ENCODE measurements at places on chromosomes 7 and 10.

GRCh38 chr7:96120445-96121225 is 201.3 kb downstream of the SLC25A13 start:
- no peak for DNase-seq

DNA sequence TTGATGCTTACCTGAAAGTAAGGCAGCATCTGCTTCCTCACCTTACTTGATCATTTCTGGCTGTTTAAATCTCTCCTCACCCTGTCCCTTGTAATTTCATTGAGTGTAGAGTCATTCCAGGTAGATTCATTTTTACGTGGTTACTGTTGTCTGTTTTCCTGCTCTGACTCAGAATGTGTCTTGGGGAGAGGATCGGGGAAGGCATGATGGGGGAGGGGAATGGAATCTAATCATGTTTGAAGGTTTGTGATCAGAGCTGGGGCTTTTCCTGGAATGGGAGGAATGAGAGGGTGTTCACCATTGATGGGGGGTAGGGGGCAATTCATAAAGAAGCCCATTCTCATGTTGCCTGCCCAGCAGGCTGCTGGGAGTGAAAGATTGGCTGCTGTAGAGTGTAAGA is 18.7 kb downstream of the SEC24C start:
- DNase-seq = no peak

DNA sequence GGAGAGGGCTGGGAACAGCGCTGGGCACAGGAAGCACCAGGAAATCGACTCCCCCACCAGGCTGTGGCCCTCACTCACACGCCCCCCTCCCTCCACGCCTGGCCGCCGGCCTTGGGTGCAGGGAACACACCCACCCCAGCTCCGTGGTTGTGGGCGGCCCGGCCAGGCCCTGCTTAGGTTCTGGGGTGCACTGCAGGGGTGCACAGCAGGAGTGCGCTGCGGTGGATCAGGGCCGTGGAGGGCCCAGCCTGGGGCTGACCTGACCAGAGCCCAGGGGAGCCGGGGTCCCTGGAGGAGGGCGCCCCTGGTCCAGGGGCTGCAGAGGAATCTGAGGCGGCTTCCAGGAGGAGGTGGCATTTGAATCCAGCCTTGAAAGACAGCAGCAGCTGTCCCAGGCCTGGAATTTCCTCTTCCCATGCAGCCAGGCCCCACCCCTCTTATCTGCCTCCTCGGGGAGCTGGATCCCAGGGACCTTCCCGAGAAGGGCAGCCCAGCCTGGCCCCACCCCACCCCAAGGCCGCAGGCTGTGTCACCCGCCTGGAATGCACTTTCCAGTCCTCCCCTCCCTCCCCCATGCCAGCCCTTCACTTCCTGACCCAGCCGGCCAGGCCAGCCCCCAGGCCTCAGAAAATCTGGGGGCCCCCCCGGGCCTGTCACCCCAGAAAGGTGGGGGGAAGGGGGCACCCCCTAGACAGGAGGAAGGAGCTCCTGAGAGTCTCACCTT is 18.4 kb upstream of the PDGFA start:
- peak; percentile 99 for DNase-seq

DNA sequence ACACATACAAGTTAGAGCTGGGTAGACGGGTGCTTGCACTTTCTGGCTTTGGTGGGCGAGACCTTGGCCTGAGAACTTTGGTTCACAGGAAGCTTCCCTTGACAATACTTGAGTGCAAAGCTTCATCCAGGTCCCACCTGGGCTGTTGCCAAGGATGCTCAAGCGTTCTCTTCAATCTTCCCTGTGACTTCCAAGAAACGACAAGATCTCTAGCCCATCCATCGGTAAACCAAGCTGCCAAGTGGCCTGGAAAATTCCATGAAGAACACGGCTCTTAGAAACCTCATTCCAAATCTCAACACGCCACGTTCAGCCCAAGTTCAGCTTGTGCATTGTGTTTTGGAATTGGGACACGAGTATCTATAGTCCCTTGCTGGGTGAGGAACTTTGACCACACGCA is 84.7 kb downstream of the CHST15 start:
- DNase-seq = no peak

- no peak for DNase-seq
Observed at GRCh38 chr10:80660736-80661135, 123.0 kb downstream of the SH2D4B start.

DNA sequence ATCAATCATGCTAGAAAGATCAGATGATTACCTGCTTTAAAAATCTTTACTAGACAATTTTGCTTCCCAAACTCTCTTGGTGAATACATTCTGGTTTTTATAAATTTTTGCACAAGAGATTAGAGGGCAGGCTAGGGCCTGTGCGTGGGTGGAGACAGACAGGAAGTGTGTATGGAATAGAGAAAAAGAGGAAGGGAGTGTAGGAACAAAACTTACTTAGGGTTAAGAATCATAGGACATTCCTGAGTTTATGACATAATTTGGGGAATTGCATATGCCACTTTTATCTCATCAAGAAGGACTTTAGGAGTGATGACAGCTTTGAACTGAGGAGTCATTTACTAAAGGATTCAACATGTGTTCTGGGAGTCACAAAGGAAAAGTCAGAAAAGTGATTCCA is 31.3 kb downstream of the LAMB1 start:
- no peak for DNase-seq

DNA sequence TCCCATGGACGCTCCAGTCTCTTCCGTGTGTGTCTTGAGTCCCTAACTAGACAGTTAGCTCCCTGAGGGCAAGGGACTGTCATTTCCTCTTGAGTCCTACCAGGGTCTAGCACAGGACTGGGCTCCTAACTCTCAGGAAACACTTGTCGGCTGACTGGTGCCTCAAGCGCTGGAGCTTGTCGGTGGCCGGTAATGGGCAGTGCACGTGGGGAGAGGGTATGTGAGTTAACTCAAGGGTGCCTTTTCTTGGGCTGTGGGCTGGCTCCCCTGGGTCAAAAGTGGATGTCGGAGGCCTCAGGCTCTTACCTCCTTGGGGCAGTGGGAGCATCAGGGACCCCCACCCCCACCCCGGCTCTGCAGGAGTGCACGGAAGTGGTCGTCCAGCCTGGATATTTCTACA is 32.9 kb downstream of the ZNF775 start:
- DNase-seq = no peak

All from HuH-7 (cell line).